ENCODE measurements at places on chromosomes 2 and 18.

DNA sequence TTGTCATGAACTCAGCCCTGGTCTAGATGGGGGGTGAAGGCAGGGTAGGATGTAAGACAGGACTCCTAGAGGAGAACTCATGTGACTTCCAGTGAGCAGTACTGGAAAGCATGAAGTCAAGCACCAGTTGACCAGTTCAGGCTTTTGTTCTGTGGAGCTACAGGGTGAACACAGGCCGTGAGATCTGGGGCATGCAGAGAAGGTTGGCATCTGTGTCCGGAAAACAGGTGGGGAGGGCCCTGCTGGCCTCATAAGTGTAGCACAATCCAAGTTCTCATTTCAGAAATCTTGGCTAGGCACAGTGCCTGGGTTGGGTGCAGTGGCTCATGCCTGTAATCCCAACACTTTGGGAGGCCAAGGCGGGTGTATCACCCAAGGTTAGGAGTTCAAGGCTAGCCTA, 50.9 kb upstream of the SPATS2L start:
- no peak for DNase-seq

- no peak for DNase-seq
Measured at GRCh38 chr2:203871371-203871983, 3.9 kb downstream of the CTLA4 start.

DNA sequence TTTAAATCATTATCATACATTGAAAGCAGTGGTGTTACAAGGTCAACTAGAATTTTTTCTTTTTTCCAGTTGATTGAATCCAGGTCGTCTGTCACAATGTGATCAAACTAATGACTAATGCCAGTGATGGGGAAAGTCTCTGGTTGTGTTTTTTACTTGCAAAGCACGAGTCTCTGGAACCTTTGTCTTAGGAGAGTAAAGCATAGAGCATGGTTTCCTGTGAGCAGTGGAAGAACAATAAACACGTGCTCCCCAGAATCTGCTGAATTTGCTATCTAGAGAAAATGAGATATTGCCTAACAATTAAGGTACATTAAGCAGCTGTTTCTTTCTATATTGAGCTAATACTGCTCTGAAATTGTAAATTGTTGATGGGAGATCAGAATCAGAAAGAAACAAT, 1332.4 kb upstream of the TMEFF2 start:
- DNase-seq: no peak

DNA sequence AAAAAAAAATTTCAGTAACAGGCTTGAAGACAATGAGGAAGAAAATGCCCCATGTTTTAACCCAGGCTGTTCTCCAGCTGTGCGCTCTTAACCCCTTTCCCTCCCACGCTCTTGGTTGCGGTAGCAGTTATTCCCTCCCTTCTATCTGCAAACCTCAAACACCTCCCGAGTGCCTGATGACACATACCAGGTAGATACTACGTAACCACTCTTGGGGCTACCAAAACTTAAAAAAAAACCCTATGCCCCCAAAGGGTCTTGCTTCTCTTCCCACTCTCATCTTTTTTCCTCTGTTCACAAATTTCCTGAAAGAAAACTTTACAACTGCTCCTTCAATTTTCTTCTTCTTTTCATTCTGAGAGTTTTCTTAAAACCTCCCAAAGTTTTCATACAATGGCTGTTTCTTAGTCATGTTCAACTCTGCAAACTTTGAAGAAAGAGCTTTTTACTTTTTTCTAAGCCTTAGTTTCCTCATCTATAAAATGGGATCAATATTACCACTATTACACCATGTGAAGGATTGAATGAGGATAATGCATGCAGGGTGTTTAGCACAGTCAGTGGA, 4.9 kb upstream of the DRC1 start:
- no peak for DNase-seq

DNA sequence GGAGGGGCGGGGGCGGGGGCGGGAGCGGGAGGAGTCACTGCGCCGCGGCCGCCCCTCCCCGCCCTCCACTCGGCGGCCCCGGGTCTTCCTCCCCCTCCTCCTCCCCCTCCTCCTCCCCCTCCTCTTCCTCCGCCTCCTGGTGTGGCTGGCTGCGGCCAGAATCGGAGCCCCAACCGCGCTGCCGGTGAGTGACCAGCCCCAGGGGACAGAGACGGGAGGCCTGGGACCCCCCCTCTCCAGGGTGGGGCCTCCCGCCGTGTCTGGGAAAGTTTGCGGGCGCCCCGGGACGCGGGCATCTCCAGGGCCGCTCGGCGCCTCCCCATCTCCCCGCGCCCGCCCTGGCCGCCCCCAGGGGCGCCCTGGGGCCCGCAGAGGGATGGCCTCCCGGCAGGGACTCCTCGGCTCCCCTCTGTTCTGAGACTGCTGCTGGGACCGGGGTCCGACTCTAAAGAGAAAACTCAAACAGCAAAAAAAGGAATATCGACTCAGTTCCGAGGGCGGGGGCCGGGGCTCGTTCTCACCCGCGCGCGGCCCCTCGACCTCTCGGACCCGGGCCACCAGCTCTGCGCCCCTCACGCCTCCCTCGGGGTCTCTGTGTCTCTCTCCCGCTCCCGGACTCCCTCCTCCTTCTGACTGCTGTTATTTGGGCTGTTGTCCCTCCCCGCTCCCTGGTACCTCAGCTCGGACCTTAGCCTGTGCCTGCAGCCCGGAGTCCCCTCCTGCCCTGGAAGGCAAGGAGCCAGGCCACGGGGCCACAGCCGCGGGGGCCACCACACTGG, at the start of gene STON1:
Gene STON1, plus strand, starts transcription at position 122 of the 779 bp plus-strand sequence. CDS start 50,480 bp downstream, outside the sequence.
- no peak for DNase-seq

- no peak for DNase-seq
Measured at GRCh38 chr18:79399275-79400081, 3.7 kb downstream of the NFATC1 start.

GRCh38 chr2:188181884-188182283, 109.8 kb upstream of the GULP1 start:
- DNase-seq: no peak

GRCh38 chr2:103289105-103289725, 527.4 kb downstream of the TMEM182 start:
- no peak for DNase-seq

DNA sequence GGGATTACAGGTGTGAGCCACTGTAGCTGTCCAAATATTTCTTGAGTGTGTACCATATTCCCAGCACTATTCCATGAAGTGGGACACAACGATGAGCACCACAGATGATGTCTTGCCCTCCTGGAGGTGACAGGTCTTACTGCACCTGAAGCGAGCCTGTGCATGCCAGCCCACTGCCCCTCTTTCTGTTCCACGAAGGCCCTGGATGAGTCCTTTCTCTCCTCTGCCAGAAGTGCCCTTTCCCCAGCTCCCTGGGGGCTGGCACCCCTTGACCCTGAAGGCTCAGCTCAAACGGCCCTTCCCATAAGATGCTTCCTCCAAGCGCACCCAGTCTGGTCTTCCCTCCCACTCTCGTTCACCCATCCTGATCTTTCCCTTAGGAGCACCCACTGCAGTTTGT, 5.5 kb downstream of the ATP6V1B1 start:
- DNase-seq: no peak

GRCh38 chr2:241035142-241035817, 36.9 kb downstream of the SNED1 start:
- no peak for DNase-seq

DNA sequence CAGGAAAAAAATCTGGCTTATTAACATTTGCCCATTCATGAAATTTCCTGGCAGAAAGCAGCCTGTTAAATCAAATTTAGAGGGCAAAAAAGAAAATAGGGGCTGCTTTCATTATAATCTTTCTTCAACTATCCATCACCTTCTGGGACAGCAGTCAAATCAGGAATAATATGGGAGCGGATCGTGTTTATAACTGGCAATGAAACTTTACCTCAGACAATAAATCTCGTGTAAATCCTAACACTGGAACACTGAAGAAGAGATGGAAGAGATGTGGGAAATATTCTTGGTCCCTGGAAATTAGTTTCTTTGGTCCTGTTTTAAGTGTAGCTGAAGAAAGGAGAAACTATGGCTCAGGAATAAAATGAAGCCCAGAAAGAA, 77.5 kb upstream of the SERTAD2 start:
- DNase-seq: no peak

DNA sequence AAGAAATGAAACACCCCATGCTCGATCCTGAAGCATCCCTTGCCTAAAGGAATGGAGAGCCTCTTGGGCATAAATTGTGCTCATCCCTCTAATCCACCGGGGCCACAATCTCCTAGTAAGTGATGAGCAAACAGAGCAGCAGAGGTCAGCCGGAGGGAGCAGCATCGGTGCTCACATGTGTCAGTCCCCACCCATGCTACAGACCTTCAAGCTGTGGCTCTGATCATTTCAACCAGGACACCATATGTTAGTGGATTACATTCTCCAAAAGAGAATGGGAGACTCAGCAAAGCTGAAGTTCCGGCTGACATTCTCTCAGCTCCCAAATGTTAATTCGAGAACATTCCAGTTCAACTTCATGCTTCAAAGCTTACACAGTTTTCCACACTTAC, 75.6 kb downstream of the AAK1 start:
- no peak for DNase-seq

- no peak for DNase-seq
Measured at GRCh38 chr18:66759050-66759828, 155.3 kb upstream of the CDH19 start.

DNA sequence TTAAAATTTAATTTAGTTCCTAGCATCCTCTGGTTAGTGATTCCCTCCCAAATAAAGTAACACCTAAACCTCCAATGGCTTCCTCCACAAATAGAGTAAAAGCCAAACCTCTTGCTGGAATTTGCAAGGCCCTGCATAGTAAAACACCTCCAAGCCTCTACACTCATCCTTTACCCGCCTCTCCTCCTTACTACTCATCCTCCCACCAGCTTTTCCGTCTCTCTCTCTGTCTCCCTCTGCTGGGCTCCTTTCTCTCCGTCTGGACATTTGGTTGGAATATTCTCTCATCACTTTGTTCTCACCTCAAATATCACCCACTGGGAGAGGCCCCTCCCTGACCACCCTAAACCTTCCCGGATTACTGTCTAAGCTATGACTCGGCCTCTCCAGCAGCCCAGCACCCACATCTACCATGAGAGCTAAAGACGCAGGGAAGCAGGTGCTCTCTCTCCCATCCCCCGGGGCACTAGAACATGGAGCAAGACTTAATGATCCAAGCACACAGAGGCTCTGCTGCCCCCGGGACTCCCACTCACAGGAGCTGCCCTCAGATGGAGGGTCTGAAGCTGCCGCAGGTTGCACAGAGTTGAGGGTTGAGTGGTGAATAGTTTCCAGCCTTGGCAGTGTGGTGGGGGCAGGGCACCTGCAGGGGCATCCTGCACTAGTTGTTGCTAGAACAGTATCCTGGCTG, 167.2 kb downstream of the FBXO15 start:
- DNase-seq: no peak

GRCh38 chr2:59276033-59276432, 1034.9 kb upstream of the FANCL start:
- DNase-seq: no peak

DNA sequence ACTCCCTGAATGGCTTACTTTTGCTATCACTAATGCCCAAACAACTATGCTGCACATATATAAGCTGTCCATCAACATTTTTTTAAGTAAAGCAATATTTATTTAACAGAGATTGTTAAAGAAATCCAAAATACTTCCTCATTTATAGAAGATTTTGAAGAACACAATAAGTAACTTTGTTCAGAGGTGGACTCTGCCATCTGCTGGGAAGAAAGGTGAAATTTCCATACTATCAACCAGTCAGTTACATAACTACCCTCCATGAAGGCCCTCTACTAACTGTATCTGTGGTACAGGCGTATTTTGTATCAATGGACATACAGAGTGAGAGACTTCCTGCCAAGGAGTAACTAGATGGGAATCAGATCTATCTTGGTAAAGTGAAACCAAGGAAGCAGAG, 106.0 kb downstream of the DTNB start:
- DNase-seq: peak; percentile 61

GRCh38 chr2:134727385-134727784, 8.6 kb upstream of the TMEM163 start:
- DNase-seq: no peak

DNA sequence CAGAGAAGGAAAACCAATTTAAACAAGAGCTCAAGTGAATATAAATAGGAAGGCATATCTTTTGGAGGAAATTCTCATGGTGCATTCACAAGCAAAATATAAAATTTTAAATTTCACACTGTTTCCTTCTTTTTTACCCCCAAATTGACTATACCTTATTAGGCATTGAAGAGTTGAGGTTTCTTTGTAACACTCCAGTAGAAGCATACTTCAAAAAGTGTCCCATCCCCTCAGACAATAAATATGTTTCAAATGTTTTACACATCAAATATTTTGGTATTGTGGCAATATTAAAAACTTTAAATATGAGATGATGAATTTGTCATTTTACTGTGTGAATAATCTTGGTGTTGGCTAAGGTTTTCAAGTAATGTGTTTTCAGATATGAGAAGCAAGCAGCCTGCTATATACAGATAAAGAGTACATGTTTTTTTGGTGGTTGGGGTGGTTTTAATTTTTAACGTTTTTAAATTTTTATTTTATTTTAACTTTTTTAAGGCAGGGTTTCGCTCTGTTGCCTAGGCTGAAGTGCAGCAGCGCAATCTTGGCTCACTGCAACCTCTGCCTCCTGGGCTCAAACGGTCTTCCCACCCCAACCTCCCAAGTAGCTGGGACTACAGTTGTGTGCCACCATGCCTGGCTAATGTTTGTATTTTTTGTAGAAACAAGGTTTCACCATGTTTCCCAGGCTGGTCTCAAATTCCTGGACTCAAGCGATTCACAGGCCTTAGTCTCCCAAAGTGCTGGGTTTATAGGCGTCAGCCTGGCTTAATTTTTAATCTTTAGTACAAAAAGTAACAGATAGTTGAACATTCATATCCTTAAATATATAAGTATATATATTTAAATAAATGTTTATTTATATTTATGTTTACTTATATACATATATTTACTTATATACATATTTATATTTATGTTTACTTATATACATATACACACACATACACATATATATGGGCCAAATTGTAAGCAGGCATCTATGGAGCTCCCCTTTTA, 36.5 kb upstream of the DLX1 start:
- DNase-seq: no peak

DNA sequence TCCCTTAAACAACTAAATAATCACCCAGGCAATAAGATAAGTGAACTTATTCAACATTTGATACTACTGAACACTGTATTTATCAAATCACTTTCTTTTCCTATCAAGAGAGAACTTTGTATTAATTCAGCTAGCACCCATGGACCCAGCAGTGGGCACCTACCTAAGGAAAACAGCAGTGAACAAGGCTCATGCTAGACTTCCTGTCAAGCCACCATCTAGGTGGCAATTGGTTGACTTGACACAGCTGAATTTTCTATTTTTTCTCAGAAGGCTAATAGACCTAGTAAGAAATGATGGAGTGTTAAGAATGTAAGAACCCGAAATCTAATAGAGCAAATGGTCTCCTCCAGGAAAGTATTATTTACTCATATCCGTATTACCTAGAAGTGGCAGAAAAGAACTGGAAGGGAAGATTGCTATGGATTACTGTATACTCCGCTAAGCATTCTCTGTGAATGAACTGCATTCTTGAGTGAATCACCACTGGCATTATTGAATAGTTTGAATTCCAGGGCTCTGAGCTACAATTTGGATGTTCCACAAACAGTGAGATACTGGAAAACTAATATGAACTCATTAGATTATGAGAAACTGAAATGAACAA, 988.2 kb upstream of the CDH2 start:
- no peak for DNase-seq

- no peak for DNase-seq
Measured at GRCh38 chr2:42493468-42494354, at the start of gene KCNG3. Gene KCNG3 (minus strand): TSS chr2:42493982. CDS start chr2:42493501, 481 bp downstream.
